Sciatic nerve (tissue), 2 donors: ENCODE measurements at places on chromosomes 1 and 21. TPM values are rescaled to one million over a fixed set of nuclear protein-coding genes. Genes with fewer than 3 reads are reported as not detected.
A peak's percentile ranks its signal among the peaks of the same experiment; 100 is the strongest.

GRCh38 chr1:168170564-168171508 lies 7.9 kb upstream of the TIPRL start:
- no peak for DNase-seq

DNA sequence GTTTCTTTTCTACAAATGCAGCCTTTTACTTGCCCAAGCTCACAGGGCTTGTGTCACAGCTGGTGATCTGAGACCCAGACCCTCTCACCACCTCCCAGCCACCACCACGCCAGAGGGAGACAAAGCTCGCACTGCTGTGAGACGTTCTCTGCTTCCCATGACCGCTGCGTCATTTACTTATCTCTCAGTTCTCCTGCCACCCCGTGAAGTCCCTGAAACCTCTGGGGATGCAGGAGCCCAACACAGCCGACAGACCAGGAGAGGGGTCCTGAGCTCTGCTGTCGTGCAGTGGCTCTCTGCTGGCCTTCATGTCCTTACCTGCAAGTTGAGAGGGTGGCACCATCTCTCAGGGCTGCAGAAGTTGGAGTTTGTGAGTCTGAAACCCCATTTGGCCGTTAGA lies 77.7 kb downstream of the SLC16A1 start:
- DNase-seq, result no peak

DNA sequence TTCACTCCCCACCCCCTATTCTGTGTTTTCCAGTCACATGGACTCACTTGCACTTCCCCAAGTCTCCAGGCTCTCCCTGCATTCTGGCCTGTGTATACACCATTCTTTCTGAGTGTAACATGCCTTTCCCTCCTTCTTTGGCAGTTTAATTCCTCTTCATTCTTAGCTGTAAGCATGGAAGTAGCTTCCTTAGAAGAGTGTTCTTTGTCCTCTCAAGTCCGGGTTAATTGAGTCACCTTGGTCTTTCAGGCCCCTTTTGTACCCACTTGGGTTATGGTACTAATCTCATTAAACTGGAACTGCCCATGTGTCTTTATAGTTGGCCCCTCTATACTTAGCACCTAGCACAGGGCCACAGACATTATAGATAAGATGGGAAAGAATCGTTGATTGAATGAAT lies 525.3 kb upstream of the ADGRL4 start:
- DNase-seq, result no peak

DNA sequence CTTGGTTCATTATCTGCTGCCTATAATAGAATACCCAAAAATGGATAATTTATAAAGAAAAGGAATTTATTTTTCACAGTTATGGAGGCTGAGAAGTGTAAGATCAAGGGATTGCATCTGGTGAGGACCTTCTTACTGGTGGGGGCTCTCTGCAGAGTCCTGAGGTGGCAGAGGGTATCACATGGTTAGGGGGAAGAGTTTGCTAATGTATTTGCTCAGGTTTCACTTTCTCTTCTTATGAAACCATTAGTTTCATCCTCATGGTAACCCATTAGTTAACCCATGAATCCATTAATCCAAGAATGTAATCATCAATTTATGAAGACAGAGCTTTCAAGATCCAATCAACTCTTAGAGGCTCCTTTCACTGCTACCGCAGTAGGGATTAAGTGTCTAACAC lies 120.6 kb downstream of the DNM3 start:
- DNase-seq, result no peak

- peak; percentile 67 for DNase-seq
Observed at GRCh38 chr1:39102537-39103327, 76.6 kb downstream of the NDUFS5 start.

GRCh38 chr1:110565565-110565964 lies 40.6 kb downstream of the KCNA2 start:
- no peak for DNase-seq

- peak; percentile 39 for DNase-seq
Observed at GRCh38 chr1:245132771-245133170, 22.0 kb upstream of the KIF26B start.

DNA sequence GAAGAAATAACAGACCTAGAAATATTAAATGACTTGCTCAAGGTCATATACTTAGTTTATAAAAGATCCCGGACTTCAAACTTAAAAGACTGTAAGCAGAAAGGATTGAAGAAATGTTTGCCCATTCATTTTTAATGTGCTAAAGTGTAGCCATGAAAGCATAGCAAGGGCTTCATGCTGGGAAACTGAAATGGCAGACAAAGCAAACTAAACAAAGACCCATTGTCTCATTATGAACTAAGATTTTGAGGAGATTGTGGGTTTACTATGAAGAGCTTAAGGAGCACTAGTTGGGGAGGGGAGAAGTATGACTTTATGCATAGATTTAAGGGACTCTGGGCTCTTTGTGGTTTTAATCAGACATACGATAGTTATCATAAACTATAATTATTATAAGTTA lies 26.3 kb downstream of the ADAMTS1 start:
- no peak for DNase-seq

DNA sequence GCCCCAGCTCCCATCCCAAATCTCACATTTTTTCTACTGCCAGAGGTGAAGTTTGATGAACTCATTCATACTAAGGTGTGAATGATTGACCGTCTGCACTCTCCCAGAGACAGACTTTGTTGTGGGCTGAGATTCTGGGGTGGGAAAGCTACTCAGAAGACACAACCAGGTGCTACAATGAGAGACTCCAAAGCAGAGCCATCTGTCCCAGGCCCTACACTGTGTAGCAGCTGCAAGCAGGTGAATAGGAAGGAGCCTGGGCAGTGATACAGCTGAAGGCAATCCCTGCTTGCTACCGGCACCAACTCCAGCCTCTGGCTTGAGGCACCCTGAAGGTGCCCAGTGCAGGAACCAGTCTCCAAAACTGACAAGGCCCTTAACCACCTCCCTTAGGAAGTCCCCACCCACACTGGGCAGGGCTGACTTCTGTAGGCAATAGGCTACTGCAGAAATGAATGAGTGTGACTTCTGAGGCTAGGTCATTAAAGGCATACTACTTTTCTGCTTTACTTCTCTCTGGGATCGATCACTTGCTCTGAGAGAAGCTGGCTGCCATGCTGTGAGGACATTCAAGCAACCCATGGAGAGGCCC lies 79.7 kb upstream of the RUNX3 start:
- no peak for DNase-seq

GRCh38 chr1:59384443-59384842 lies 87.5 kb downstream of the FGGY start:
- DNase-seq, result no peak

- DNase-seq, result no peak
Observed at GRCh38 chr1:210342986-210343780, 14.5 kb downstream of the HHAT start.

RBP7 gene
- 15.2 TPM for total RNA-seq

GNAT2 gene
- not detected for total RNA-seq

ATP6V1G3 gene
- total RNA-seq, result not detected

NAV1 gene
- 84.0 TPM for total RNA-seq

OR2M3 gene
- 0.04 TPM for total RNA-seq

BARHL2 gene
- total RNA-seq, result not detected

NDC1 gene
- 8.0 TPM for total RNA-seq

HES3 gene
- total RNA-seq, result not detected
